ENCODE measurements at places on chromosomes 5 and 9.
A peak's percentile ranks its signal among the peaks of the same experiment; 100 is the strongest.

DNA sequence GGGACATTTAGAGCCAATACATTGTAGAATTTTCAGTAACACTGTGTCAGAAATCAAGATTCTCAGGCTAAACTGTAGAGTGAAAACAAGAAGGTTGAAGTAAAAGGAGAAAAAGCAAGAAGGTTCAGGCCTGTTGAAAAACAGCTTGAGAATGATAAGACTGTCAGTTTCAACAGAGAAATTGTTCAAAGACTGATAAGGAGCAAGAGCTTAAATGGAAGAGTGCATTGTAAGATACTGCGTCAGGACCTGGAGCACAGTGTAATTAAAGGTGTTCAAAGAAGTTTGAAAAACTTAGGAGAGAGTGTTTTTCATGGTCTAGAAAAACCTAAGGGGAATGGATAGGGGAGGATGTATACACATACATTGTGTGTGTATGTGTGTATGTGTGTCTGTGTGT, 408.3 kb downstream of the KDM4C start:
- DNase-seq, result no peak

- DNase-seq, result no peak
Observed at GRCh38 chr5:38463634-38464521, 92.6 kb downstream of the LIFR start.

DNA sequence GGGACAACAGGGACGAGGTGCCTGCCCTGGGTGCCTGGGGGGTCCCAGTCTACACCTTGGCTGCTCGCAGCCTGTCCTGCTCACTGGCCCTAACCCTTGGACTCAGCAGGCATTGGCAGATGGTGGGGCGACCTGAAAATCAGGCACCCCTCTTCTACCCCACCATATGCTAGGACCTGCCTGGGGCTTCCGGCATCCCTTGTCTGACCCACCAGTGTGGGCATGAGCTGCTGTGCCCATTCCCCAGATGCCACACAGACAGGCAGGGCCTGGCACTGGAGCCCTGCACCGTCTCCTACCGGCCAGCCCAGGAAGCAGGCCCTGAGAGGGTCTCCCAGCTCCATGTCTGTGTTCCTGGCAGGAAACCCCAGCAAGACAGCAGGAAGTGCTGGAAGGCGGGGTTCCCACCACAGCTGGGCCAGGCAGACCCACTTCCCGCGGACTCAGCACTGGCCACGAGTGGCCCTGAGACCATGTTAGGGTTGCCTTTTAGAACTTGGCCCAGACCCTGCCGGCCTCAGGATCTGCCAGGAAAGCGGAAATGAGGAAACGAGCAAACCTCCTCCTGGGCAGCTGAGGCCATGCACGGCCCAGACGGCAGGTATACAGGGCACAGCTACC, 3.1 kb downstream of the NINJ1 start:
- DNase-seq, result peak; percentile 46

- no peak for DNase-seq
Observed at GRCh38 chr5:87774804-87775203, 362.1 kb upstream of the CCNH start.

DNA sequence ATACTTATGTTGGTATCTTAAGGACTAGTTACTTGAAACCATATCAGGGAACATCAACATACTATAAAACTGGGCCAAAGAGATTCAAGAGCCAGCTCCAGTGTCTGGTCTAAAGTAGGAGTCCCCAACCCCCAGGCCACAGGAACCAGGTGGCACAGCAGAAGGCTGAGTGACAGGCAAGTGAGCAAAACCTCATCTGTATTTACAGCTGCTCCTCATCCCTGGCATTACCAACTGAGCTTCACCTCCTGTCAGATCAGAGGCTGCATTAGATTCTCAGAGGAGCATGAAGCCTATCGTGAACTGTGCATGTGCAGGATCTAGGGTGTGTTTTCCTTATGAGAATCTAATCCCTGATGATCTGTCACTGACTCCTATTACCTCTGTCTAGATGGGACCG, 581.6 kb upstream of the CDH9 start:
- DNase-seq, result no peak
